Right ventricle myocardium inferior (tissue), 1 donor: ENCODE measurements at places on chromosomes 16 and 17.

DNA sequence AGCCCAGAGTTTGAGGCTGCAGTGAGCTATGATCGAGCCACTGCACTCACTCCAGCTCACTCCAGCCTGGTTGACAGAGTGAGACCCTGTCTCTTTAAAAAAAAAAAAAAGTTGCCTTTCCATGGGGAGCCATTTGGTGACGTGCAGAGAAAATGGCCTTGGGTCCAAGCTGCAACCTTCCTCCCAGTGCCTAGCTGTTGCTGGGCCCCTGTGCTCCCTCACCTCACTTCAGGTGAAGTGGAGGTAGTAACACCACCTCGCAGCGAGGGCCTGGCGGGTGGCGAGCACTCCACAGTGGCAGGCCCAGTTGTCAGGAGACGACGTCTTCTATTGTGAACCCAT, 17.4 kb downstream of the SYT17 start:
- no peak for DNase-seq

DNA sequence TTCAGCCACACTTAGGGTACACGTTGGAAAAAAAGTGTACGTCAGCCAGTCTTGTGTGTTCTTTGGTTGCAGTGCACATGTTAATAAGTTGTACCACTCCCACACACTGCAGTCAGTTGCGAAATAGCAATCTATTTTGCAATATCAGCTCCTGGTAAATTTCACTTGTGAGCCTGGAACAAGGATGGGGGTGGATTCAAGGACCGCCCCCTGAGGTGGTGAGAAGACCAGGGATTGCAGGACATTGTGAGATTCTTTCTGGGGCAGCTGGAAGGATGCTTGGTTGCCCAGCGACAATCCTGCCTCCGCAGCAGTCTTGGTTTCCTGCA, 78.6 kb upstream of the ZFHX3 start:
- no peak for DNase-seq

GRCh38 chr16:13463619-13464018, 456.3 kb upstream of the ERCC4 start:
- DNase-seq = no peak

GRCh38 chr16:89031715-89032659, 55.0 kb upstream of the CBFA2T3 start:
- DNase-seq = peak; percentile 77

DNA sequence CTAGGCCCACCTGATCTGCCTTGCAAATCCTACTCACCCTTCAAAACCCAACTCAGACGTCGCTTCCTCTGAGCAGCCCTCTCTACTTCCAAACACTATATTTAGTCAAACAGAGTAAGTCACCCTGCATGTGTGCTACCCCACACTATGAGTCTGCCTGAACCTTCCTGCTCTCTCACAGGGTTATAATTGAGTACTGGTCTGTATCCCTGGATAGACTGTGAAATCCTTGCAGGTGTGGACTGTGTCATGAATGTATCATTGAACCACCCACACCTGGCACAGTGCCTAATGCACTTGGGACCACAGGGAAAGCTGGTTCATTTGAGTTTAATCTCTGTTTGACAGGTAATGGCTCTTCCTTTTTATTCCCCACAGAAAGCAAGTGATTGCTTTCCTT, 3.4 kb downstream of the FBXO39 start:
- DNase-seq = no peak

DNA sequence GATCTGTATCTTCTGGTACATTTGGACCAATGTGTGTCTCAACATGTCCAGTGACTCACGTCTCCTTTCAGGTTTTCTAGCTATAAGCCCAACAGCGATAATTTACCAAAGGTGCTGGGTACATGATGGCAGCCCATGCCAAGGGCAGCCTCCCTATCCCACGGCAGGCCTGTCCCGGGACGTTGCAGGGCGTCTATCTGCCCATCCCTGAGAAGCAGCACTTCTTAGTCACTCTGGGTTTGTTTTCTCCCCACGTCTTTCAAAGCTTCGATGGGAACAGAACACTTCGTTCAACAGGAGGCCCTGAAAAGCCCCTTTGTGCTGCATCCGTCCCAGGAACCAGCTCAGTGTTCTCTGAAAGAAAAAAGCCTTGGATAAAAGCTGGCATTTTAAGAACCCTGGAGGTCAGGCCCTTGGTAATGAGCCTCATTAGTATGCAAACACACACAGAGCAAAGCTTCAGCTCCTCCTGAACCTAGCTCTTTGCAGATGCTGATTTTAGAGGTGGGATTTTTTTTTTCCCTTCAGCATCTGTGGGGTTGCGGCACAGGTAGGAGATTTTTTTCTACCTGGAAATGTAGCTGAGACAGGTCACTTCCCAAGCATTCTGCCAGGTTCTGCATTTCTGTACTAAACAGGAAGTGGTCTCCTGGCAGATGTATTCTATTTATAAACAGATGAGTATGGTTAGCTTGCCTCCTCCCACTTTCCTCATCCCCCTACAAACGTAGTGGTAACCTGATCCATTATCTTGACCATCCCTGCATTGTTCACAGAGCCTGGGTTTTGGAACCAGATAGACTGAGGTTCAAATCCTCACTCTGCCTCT, 17.5 kb upstream of the MT4 start:
- no peak for DNase-seq

DNA sequence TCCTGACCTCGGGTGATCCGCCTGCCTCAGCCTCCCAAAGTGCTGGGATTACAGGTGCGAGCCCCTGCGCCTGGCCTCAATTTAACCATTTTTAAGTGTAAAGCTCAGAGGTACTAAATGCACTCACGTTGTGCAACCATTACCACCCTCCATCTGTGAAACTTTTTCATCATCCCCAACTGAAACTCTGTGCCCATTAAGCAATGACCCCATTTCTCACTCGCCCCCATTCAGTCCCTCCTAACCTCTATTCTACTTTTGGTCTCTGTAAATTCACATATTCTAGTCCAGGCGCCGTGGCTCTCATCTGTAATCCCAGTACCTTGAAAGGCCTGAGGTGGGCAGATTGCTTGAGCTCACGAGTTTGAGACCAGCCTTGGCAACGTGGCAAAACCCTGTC, 8.3 kb upstream of the SPNS3 start:
- no peak for DNase-seq

DNA sequence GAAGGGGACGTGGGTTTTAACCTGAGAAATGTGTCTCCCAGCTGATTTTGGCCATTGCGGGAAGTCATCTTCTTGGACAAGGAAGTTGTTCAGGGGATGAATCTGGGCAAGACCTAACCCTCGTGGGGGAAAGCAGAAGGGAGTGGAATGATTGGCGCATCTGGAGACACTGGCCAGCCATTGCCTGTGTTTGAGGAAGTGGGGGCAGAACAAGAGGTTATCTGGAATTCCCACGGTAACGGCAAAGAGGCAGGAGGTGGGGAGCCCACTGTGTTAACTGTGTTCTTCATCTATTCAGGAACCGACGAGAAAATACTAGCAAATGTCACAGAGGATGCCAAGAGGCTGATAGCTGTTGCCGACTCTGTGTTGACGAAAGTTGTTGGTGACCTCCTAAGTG, 66.9 kb downstream of the RNF213 start:
- DNase-seq = no peak

GRCh38 chr16:57204675-57205074, 18.5 kb downstream of the RSPRY1 start:
- DNase-seq = no peak

DNA sequence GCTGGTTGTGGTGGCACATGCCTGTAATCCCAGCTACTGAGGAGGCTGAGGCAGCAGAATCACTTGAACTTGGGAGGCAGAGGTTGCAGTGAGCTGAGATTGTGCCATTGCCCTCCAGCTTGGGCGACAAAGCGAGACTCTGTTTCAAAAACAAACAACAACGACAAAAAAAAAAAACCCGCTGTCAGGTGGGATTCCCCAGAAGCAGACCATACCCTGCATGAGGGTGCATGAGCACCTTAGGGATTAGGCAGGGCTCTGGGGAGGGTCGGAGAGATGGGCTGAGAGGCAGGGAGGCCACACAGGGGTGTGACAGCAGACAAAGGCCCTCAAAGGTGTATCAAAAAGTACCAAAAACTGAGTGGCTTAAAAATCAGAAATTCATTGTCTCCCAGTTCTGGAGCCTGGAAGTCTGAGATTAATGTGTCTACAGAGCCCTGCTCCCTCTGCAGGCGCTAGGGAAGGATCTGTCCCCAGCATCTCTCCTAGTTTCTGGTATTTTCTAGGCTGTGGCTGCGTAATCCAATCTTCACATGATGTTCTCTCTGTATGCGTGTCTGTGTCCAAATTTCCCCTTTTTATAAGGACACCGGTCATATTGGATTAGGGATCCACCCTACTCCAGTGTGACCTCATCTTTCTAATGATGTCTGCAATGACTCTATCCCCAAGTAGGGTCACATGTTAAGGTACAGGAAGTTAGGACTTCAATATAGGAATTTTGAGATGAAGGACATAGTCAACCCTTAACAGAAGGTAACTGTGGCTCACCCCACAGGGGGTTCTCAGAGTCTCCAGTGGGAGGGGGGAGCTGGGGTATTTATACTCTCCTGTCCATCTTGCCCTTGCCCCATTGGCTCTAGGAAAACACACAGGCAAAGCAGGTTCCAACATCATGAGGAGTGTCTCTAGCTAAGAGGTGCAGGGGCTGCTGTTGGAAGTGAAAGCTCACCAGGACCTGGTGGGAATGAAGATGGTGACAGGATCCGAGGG, 13.6 kb upstream of the TVP23A start:
- DNase-seq = peak; percentile 41

DNA sequence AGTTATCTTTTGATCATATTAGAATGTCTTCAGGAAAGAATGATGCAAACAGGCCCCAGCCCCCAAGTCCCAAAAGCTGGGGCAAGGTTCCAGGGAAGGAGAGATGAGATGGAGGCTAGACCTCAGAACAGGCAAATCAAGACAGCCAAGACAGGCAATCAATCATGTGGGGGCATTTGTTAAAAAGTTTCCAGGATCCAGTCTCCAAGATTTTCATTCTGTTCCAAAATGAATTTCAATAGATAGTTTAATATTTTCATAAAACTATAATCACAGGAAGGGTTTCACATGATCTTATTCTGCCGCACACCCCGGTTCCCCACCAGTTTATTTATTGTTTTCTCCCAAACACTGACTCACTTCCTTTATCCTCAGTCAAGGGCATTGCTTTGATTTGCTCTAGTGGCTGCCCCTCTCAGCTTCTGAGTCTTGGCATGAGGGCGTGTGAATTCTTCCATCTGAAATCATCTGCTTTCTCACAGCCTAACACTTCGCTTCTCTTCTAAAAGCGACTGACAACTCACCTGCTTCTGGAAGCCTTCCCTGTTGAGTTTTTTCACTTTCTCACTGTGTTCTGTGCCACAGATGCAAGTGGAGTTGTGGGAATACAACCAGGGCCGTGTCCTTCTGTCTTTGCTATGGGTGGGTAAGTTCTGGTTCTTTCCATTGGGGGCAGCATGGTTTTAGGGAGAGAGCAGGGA, 12.2 kb upstream of the TERF2 start:
- no peak for DNase-seq

- DNase-seq = peak; percentile 54
These were observed 4.4 kb downstream of the GPS1 start for GRCh38 chr17:82055965-82056728.

DNA sequence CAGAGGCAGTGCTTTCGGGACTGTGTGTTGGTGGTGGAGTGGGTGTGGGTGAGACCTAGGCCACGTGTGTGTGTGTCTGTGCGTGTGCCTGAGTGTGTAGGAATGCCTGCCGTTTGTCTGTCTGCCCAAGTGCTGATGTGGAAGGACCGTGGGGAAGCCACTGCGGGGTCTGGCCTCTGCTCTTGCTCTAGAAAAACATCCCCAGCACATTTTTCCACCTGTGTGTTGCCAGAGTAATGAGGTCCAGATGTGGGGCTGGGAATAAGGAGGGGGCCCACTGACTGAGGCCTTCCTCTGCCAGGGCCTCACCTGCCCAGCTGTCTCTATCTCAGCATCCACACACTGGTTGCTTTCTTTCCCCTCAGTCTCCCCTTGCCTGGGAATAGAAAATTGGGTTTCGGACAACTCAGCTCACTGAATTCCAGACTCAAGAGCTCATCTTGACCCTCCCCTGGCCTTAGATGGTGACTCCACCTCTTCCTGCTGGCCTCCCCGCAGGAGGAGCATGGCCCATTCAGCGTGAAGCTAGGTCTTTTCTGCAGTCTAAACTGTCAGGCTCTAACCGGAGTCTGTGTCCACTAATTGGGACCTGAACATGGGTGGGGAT, 7.6 kb downstream of the SGCA start:
- DNase-seq = peak; percentile 56

DNA sequence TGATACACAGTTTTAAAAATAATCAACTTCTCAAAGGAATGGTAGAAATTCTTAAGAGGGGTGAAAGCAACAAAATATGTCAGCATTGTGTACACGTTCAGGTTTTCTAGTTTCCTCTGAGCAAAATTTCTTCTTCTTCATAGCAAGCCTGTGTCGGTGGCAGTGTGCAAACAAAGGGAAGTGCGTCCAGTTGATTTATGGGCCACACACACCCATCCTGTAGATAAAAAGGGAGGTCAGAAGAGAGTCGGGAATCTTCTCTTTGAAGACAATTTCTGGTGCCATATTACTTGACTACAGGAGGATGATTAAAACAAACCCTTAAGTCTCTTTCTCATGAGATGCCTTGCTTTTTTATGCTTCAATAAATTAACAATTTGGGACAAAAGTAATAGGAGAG, 484.1 kb upstream of the SALL1 start:
- DNase-seq = no peak

DNA sequence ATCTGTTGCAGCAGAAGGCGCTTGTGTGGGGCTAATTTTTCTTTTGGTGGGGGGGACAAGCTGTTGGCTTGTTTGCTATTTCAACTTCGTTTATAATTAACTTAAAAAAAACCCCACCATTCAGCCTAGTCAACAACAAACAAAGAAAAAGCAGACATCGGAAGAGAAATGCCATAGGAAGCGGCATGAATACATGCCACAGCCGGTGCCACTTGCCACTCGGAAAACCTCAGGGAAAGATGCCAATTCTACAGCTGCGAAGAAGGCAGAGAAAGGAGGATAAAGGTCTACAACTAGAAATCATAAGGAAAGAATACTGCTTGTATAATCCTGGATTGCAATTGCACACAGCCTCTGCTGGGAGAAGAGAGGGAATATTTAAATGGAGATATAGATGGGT, 254.4 kb upstream of the PMFBP1 start:
- DNase-seq = no peak

DNA sequence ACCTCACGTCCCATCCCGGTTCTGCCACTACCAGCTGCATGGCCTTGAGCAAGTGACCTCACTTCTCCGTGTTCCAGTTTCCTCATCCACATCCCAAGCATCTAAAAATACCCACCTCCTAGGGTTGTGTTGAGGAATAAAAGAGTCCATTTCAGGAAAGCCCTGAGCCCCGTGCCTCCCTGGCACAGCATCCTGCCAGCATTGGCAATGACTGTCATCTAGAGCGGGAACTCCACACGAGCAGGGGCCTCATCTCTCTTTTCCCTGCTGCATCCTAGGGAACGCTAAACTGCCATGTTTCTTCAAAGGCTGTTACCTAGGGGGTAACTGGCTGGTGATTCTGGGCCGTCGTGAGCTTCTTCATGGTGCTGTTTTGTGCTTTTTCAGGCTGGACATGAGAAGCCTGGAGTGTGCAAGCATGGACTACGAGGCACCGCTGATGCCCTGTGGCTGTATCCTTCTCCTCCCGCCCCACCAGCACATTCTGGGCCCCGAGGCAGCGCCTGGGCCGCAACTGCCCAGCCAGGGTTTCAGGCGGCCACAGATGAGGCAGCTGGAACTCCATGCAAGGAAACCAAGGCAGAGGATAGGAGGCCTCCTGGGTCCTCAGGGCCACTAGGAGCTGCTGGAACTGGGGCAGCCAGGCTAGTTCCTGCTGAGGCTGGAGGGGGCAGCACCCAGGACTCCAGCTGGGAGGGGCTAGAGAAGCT, 221.4 kb downstream of the KATNIP start:
- DNase-seq = peak; percentile 45
